Aorta (tissue), 5 donors: ENCODE measurements at places on chromosomes 1 and 21. TPM values are rescaled to one million over a fixed set of nuclear protein-coding genes. Genes with fewer than 3 reads are reported as not detected.

Gene PLEKHO1
- 90.6 TPM for total RNA-seq

Gene TIAM1
- total RNA-seq = 15.8 TPM

Gene TLR5
- total RNA-seq = 4.9 TPM

Gene C1QC
- total RNA-seq = 295 TPM

GRCh38 chr1:206422525-206422924 is 47.8 kb upstream of the IKBKE start:
- no peak for DNase-seq

- DNase-seq = no peak
Measured at GRCh38 chr1:31099293-31100032, 33.9 kb upstream of the PUM1 start.

- DNase-seq = no peak
Measured at GRCh38 chr21:43942621-43943020, 69.5 kb upstream of the TRAPPC10 start.

- DNase-seq = no peak
Measured at GRCh38 chr1:200740571-200741208, 2.0 kb downstream of the CAMSAP2 start.

DNA sequence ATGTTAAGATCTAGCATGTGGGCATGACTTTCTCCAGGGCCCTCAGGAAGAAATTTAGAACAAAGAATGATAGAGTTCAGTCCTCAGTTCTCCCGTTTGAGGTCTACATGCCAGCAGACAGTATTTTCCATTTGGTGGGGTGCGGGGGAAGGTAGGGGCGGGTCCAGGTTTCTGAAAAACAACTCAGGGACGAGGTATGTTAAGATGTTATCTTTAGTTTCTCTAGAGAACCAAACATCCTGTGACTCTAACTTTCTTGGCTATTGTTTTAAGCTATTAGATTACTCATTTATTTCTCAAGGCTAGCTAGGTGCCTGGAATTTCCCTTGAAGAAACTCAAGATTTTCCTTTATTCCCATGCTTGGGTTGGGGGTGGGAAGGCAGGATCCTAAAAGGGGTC is 42.3 kb upstream of the SYT14 start:
- DNase-seq = no peak

GRCh38 chr1:41381692-41382479 is 20.7 kb downstream of the FOXO6 start:
- peak; percentile 78 for DNase-seq

- DNase-seq = no peak
Measured at GRCh38 chr1:209791920-209792319, 7.6 kb upstream of the C1orf74 start.
